ENCODE measurements at places on chromosomes 2 and 18. TPM values are rescaled to one million over a fixed set of nuclear protein-coding genes. Genes with fewer than 3 reads are reported as not detected.
A peak's percentile ranks its signal among the peaks of the same experiment; 100 is the strongest.

Gene GCG
- total RNA-seq, result 0.14 TPM

DNA sequence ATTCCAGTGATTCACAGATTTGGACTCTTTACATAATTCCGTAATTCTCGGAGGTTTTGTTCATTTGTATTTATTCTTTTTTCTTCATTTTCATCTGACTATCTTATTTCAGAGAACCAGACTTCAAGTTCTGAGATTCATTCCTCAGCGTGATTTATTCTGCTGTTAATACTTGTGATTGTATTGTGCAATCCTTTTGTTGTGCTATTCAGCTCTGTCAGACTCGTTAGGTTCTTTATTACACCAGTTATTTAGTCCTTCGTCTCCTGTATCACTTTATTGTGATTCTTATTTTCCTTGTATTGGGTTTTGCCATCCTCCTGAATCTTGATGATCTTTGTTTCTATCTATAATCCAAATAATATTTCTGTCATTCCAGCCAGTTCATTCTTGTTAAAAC lies 529.3 kb upstream of the LRRTM4 start:
- no peak overlapping the region for H3K4me3 ChIP-seq
- H3K4me1 ChIP-seq, result no peaks in the 10 kb centered on the region
- H3K36me3 ChIP-seq, result peaks cover 60% of the 10 kb centered on the region
- no peaks in the 10 kb centered on the region for H3K27me3 ChIP-seq
- no peak overlapping the region for H3K27ac ChIP-seq
- no peak for DNase-seq

Gene ZNF521
- total RNA-seq, result 13.8 TPM

DNA sequence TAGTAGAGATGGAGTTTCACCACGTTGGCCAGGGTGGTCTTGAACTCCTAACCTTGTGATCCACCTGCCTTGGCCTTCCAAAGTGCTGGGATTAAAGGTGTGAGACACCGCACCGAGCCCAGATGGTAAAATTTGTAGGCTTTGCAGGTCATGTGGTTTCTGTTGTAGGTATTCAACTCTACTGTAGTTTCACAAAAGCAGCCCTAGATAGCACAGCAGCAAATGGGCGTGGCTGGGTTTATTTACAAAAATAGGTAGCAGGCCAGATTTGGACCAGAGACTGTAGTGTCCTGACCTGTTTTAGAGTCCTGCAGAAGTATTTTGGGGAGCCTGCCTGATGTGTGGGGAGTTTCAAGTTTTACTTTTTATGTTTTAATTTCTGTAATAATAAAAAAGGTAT lies 84.1 kb upstream of the RASGRP3 start:
- H3K36me3 ChIP-seq, result peaks cover 2% of the 10 kb centered on the region
- no peaks in the 10 kb centered on the region for H3K27me3 ChIP-seq
- no peak overlapping the region for H3K4me3 ChIP-seq
- no peak overlapping the region for H3K27ac ChIP-seq

DNA sequence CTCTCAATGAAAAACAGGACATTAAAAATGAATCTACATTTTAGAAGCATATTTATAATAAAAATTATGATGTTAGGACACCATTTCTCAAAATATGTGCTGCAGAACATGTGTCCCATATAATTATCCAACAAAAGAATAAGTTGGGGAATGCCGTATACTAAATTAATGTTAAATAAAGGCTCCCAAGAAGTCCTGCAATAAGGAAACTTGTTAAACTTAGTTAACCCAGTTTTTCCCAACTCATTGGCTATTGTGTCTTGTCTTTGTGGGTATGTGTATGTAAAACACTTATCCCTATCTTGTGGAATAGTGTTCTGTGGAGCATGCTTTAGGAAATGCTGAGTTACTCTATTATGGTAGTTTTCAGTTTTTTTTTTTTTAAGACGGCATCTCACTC lies 25.6 kb upstream of the GTF2A1L start:
- no peak for DNase-seq
- H3K27ac ChIP-seq, result no peak overlapping the region
- no peak overlapping the region for H3K4me3 ChIP-seq
- peaks cover 3% of the 10 kb centered on the region for H3K27me3 ChIP-seq
- 0 out of 2 replicates have a peak, but pooled peaks cover 3% of the 10 kb centered on the region for H3K36me3 ChIP-seq

Gene TMEM182
- total RNA-seq, result 4.2 TPM

DNA sequence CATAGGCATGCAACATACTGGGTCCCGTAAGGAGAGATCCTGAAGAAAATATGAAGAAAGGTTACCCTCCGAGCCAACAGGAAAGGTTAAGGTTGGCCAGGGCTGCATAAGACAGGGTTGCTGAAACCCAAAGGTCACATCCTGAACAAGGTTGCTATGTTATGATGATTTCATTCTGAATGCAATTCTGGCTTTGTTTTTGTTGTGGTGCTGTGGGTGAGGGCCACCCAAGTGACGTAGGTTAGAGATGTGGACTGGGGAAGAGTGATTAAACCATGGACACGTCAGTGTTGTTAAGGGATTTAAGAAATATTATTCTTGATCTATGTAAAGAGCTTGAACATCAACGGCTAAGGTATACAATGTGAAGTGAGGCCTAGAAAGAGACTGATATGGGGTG lies 60.0 kb downstream of the ZEB2 start:
- no peaks in the 10 kb centered on the region for H3K36me3 ChIP-seq
- H3K4me3 ChIP-seq, result no peak overlapping the region
- H3K4me1 ChIP-seq, result peaks cover 36% of the 10 kb centered on the region

Gene SULT1C2
- 2.2 TPM for total RNA-seq

- no peaks in the 10 kb centered on the region for H3K36me3 ChIP-seq
- H3K4me3 ChIP-seq, result no peak overlapping the region
- H3K27me3 ChIP-seq, result no peaks in the 10 kb centered on the region
- peaks cover 35% of the 10 kb centered on the region for H3K4me1 ChIP-seq
Measured at GRCh38 chr18:55997151-55997561, 409.2 kb upstream of the TCF4 start.

DNA sequence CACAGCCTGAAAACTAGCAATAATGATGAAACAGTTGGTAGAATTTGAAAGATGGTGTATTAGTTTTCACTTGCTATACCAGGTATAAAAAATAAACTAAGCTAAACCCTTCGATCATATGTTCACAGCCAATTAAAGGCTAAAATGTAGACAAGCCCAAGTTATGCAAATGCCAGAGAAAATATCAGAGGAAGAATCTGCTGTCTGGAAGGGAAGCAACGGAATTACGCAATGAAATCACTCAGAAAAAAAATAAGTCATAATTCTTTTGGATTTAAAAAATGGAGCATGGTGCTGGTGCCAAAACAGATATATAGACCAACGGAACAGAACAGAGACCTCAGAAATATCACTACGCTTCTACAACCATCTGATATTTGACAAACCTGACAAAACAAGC lies 108.3 kb downstream of the ARL4C start:
- no peaks in the 10 kb centered on the region for H3K4me1 ChIP-seq
- no peak overlapping the region for H3K4me3 ChIP-seq
- peaks cover 3% of the 10 kb centered on the region for H3K36me3 ChIP-seq
- H3K27ac ChIP-seq, result no peak overlapping the region
- DNase-seq, result no peak
- no peaks in the 10 kb centered on the region for H3K27me3 ChIP-seq

DNA sequence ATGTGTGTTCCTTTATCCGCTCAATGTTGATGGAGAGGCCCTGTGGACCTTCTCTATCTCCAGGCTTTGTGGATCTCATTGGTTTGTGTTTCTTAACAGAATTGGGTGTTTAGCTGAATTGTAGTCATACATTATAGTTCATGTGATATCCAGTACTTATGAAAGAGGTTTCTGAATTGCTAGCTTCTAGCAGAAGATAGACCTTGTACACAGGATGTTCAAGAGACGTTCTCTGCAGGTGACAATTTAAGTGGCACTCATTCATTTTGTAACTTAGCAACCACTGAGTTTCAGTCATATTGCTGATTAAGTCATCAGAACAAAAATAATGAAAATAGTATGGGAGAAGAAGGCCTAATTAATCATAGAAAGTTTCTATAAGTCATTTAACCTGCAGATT lies 279.2 kb downstream of the ALPK2 start:
- H3K4me1 ChIP-seq, result peaks cover 50% of the 10 kb centered on the region
- DNase-seq, result no peak

Gene GPR75
- 2.8 TPM for total RNA-seq

GRCh38 chr2:234091432-234091879 lies 41.0 kb downstream of the SPP2 start:
- H3K36me3 ChIP-seq, result peaks cover 8% of the 10 kb centered on the region
- H3K27me3 ChIP-seq, result no peaks in the 10 kb centered on the region
- H3K27ac ChIP-seq, result no peak overlapping the region
- peaks cover 13% of the 10 kb centered on the region for H3K4me1 ChIP-seq
- DNase-seq, result no peak
- no peak overlapping the region for H3K4me3 ChIP-seq

- H3K36me3 ChIP-seq, result peaks cover 2% of the 10 kb centered on the region
- H3K4me3 ChIP-seq, result no peak overlapping the region
- peaks cover 4% of the 10 kb centered on the region for H3K27me3 ChIP-seq
- peaks cover 35% of the 10 kb centered on the region for H3K4me1 ChIP-seq
Measured at GRCh38 chr18:47983946-47984345, 53.5 kb upstream of the SMAD2 start.

Gene TUBB6
- 240 TPM for total RNA-seq

DNA sequence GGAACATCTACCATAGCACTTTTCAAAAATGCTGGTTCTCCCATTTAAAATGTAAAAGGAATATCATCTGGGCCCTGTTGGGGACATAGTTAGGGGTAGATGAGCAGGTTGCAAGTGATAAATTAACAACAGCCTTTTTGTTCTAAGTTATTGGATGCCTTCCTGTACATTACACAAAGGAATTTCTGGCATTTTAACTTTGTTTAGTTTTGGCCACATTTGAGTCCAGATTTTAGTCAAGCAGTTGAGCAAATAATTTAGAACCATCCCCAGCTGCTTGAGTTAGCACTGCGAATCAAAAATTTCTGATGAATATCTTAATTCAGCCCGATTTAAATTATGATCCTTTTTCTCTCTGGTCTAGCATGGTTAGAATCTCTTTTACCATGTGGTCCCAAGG lies 124.4 kb downstream of the TTC27 start:
- H3K27ac ChIP-seq, result no peak overlapping the region
- DNase-seq, result no peak
- H3K4me1 ChIP-seq, result peaks cover 8% of the 10 kb centered on the region

Gene POTEI
- total RNA-seq, result 3.2 TPM

DNA sequence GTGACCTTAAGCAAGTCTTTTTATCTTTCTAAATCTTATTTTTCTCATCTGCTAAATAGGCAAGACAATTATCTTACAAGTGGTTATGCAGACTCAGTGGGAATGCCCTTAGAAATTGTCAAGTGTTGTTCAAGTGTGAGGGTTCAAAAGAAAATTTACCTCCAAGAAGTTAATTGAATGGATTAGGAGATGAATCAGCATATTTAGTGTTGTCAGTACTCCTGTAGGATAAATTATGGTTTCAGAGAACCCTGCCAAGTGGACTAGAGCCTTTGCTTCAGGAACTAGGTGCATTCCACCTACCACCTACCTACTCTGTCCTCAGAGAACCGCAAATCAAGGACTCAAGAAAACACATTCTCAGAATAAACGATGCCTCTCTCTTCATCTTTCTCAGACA lies 69.8 kb upstream of the KCTD1 start:
- H3K36me3 ChIP-seq, result peaks cover 1% of the 10 kb centered on the region
- no peak overlapping the region for H3K27ac ChIP-seq
- no peaks in the 10 kb centered on the region for H3K27me3 ChIP-seq
- no peak for DNase-seq

Gene ATOH8
- 0.81 TPM for total RNA-seq

- H3K4me1 ChIP-seq, result peaks cover 16% of the 10 kb centered on the region
- no peak overlapping the region for H3K4me3 ChIP-seq
- DNase-seq, result peak; percentile 19
- no peaks in the 10 kb centered on the region for H3K36me3 ChIP-seq
- H3K27ac ChIP-seq, result no peak overlapping the region
Measured at GRCh38 chr2:232117413-232117812, 155.9 kb downstream of the DIS3L2 start.

Gene CROCC2
- not detected for total RNA-seq

Gene GRP
- not detected for total RNA-seq

DNA sequence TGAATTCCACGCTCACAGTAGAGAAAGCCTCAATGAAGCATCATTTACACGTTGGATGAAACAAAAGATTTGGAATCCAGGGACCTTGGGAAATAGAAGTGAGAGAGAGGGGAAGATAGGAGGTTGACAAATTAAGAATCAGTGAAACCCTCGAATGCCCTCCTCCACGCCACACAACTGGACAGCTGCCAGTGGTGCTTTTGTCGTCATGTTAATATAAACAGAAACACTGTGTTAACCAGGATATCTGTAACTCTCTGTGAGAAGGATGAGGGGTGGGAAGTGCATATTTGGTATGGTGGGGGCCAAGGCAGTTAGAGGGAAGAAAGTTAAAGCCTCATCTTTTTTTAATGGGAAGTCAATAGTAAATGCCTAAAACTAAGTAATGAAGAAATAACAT lies 108.7 kb downstream of the GFPT1 start:
- no peak overlapping the region for H3K4me3 ChIP-seq
- no peak overlapping the region for H3K27ac ChIP-seq
- DNase-seq, result no peak
- H3K36me3 ChIP-seq, result no peaks in the 10 kb centered on the region
- H3K27me3 ChIP-seq, result peaks cover 6% of the 10 kb centered on the region

Gene GALNT3
- 20.5 TPM for total RNA-seq

GRCh38 chr2:186484062-186484735 lies 1.9 kb upstream of the ZC3H15 start:
- no peak for DNase-seq
- no peaks in the 10 kb centered on the region for H3K27me3 ChIP-seq
- no peak overlapping the region for H3K27ac ChIP-seq
- peak overlapping the region; percentile 99 for H3K4me3 ChIP-seq
- peaks cover 28% of the 10 kb centered on the region for H3K4me1 ChIP-seq

- H3K27ac ChIP-seq, result no peak overlapping the region
- peak; percentile 53 for DNase-seq
Measured at GRCh38 chr2:16281451-16282335, 341.3 kb downstream of the MYCN start.

GRCh38 chr2:121897335-121897970 lies 142.0 kb downstream of the TSN start:
- no peaks in the 10 kb centered on the region for H3K4me1 ChIP-seq
- no peaks in the 10 kb centered on the region for H3K27me3 ChIP-seq
- H3K4me3 ChIP-seq, result no peak overlapping the region
- DNase-seq, result no peak

Gene HIBCH
- 26.5 TPM for total RNA-seq

Gene SOCS6
- total RNA-seq, result 14.5 TPM

Gene ACMSD
- not detected for total RNA-seq

- no peak overlapping the region for H3K4me3 ChIP-seq
- no peak overlapping the region for H3K27ac ChIP-seq
- H3K36me3 ChIP-seq, result peaks cover 6% of the 10 kb centered on the region
- DNase-seq, result no peak
- H3K4me1 ChIP-seq, result peaks cover 8% of the 10 kb centered on the region
- H3K27me3 ChIP-seq, result no peaks in the 10 kb centered on the region
Measured at GRCh38 chr2:171254666-171255065, 94.0 kb upstream of the TLK1 start.

DNA sequence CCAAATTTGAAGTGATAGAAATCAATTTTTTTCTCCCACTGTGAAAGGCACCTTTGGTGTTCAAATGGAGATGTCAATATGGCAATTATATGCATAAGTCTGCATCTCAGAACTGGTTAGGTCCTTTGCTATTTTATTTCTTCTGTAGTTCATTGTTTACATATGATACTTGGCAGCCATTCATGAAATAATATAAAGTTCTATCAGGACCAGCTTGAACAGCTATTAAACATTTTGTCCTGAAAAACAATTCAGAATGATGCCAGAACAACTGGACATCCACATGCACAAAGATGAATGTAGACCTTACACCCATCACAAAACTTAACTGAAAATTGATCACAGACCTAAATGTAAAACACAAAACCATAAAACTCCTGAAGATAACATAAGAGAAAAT lies 41.8 kb upstream of the ARHGAP28 start:
- peaks cover 26% of the 10 kb centered on the region for H3K4me1 ChIP-seq
- DNase-seq, result no peak
- H3K36me3 ChIP-seq, result no peaks in the 10 kb centered on the region
- H3K27me3 ChIP-seq, result no peaks in the 10 kb centered on the region
